Activated naive CD4-positive, alpha-beta T cell treated with anti-CD3 and anti-CD28 coated beads, Interleukin-2, amount 50 U/mL, for 72 hours (primary cell): ENCODE measurements at places on chromosomes 7 and 10. TPM values are rescaled to one million over a fixed set of nuclear protein-coding genes. Genes with fewer than 3 reads are reported as not detected.

DNA sequence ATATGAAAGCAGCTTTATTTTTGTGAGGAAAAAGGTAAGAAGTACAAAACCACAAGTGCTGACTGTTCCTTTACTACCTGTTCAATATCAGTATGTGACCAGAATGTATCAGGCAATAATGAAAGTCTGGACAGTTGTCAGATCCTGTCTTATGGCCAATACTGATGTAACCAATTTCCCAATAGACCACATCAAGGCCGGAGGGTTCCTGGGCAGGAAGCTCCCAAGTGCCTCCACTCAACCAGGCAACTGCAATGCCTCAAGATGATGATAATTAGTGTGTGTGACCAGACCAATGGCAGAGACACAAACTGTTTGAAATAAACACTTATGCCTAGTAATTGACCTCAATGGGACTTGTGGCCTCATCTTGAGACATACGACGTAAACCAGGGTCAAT, 149.4 kb upstream of the ASAH2 start:
- no peak for DNase-seq

GRCh38 chr10:60367431-60367830, 22.2 kb downstream of the ANK3 start:
- DNase-seq = no peak

DNA sequence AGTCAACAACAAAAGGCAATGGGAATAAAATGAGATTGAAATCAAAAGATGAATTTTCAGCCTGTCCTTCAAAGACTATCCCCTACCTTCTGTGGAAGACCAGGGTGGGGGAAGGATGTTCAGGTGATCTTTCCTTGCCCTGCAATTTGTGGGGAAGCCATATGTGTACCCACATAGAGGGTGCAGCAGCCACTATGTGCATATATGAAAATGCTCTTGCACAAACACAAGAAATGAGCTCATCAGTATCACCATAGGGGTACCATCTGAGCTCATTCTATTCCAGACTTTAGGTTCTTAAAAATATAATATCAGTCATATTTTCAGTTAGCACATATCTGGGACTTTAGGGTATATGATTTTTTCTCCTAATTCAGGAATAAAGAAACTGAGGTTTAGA, 17.7 kb downstream of the GIMAP5 start:
- DNase-seq = no peak

GRCh38 chr10:116427671-116428070, at the start of gene PNLIPRP3:
Gene PNLIPRP3, plus strand, starts transcription at chr10:116427847. Its CDS starts 166 bp downstream, at chr10:116428013.
- no peak for DNase-seq

GRCh38 chr7:133853706-133854276, 273.3 kb upstream of the LRGUK start:
- DNase-seq = no peak

DNA sequence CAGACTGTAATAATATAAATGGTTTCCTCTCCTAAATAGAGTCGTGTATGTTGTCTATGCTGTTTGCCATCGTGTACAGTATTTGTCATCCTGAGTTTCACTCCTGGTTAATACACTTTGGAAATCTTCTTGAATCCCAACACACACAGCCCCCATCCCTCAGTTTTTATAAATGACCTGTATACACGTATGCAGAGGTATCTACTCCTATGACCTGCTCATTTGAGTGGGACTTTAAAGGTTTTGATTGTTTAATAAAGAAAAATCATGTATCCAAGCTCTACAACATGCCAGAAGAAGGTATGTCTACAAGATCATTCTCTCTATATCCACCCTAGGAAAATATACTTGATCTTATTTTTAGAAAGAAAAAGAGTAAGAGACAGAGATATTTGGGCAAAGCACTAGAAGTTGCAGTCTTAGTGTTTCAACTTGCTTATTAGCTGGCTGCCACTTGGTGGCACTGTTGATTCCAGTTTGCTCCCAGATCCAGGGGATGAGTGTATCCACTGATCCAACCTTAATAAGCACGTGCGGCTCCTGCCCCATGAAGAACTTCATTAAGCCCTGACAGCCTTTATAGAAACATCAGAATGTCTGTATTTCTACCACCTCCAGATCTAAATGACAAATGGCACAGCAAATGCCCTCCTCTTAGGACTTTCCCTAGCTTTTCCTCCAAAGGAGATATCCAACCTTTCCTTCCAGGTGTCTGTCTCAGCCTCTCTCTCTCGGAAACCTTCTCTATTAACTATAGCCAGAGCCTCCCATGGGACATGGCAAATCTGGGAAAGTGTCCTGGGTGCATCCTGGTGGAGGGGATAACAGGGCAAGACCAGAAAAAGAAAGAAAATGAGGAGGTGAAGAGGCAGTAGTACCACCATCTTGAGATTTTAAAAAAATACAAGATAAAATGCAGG, 181.6 kb upstream of the NEBL start:
- DNase-seq = no peak

DNA sequence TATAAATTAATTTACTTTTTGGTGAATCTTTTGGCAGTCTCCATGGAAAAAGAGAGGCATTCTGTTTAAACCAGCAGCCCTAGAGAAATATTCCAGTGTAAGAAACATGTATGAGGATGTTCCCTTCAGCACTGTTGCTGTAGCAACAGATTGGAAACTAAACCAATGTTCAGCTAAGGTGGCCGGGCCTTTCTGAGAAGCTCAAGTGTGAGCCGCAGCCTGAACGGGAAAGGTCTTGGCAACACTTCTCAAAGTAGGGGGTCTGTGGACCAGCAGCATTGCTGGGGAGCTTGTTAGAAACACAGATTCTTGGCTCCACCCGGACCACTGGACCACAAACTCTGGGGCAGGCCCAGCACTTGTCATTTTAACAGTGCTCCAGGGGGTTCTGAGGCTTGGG, 36.2 kb downstream of the RAMP3 start:
- DNase-seq = no peak

GRCh38 chr10:31932838-31933237, 4.2 kb upstream of the ARHGAP12 start:
- no peak for DNase-seq

The RAMP3 gene
- not detected for total RNA-seq

The AKAP9 gene
- total RNA-seq = 35.5 TPM

The MYPN gene
- not detected for total RNA-seq

The GBX1 gene
- total RNA-seq = not detected

The SPOCK2 gene
- 170 TPM for total RNA-seq
